ENCODE measurements at places on chromosomes 6 and 20.
A peak's percentile ranks its signal among the peaks of the same experiment; 100 is the strongest.

DNA sequence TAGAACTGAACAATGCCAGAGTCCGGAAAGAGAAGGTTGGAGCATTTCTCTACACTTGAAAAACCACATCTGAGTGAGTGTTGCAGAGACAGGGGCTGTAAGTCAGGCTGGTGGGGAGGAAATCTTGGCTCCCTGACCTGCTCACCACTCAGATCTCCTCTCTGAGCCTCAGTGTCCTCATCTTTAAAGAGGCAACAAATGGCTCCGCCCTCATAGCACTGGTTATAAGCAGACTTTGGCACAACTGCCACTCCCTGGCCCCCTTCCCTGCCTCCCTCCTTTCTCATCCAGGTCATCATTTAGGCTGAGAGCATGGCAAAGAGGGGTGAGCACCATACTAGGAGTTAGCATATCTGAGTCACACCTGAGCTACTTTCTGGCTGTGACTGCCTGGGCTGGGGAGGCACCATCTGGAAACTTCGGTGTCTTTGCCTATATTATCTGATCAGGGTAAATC, 10.6 kb downstream of the SIRPG start:
- DNase-seq: peak; percentile 45

- DNase-seq: no peak
Measured at GRCh38 chr6:170253226-170253909, 37.5 kb downstream of the DLL1 start.

- DNase-seq: no peak
Measured at GRCh38 chr20:48584391-48585060, 243.3 kb downstream of the PREX1 start.

- DNase-seq: peak; percentile 20
Measured at GRCh38 chr20:20712004-20712473, 405 bp downstream of the RALGAPA2 start.

DNA sequence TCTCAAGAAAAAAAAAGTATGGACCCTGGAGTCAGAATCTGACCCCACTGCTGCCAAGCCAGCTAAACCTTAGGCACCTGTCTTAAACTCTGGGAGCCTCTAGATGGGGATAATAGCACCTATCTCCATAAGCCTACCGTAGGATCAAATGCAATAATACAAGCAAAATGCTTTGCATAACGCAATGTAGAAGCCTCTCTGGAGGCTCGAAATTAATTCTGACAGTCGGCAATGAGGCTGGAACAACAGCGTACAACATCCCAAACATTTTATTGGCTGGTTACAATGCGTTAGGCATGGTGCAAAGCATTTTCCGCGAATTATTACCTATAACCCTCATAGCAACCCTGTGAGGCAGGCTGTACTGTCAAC, 521 bp downstream of the CDK5RAP1 start:
- no peak for DNase-seq

DNA sequence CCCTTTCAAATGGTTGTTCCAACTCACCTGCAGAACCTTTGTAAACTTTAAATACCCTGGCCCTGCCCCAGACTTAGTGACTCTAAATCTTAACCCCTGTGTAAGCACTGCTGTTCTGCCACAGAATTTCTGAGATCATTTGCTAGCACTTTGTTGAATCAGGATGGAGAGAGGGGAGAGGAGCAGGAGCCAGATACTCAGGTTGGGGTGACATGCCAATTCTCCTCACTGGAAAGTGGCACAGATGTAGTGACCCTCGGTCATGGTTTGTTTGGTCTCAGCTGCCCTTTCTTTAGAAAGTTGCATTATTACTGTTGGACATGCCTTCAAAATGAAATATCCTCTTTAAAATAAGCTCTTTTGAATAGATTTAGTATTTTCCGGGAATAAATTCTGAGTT, 168.0 kb downstream of the ZFAND3 start:
- DNase-seq: no peak

DNA sequence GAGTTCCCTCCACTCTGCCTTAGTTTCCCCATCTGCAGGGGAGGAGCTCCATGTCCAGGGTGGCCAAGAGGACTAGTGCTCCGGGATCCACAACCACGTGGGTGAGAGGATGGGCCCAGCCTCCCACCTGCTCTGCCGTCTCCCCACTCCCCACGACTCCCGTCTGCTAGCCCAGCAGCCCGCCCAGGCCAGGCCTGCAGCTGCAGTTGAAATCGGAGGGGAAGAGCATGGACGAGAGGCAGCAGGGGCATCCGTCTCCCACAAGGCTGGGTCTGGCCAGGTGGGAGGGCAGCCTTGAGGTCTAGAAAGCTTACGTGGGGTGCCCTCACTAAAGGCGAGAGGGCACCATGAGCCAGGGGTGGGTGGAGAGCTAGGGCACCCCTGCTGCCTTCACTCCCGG, 8.6 kb downstream of the NOL4L start:
- DNase-seq: no peak

DNA sequence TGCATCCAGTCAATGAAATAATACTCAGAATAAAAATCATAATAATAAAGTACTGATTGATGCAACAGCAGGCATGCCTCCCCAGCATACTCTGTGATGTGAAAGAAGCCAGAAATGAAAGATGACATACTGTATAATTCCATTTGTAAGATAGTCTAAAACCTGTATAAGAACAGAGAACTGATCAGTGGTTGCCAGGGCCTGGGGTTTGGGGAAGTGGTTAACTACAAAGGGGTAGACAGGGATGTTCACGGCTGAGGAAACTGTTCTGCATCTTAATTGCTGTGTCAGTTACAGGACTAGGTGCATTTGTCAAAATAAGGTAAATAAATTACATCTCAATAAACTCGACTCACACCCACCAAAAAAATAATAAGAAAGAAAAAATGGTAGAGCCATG, 81.3 kb upstream of the BMP2 start:
- DNase-seq: no peak

DNA sequence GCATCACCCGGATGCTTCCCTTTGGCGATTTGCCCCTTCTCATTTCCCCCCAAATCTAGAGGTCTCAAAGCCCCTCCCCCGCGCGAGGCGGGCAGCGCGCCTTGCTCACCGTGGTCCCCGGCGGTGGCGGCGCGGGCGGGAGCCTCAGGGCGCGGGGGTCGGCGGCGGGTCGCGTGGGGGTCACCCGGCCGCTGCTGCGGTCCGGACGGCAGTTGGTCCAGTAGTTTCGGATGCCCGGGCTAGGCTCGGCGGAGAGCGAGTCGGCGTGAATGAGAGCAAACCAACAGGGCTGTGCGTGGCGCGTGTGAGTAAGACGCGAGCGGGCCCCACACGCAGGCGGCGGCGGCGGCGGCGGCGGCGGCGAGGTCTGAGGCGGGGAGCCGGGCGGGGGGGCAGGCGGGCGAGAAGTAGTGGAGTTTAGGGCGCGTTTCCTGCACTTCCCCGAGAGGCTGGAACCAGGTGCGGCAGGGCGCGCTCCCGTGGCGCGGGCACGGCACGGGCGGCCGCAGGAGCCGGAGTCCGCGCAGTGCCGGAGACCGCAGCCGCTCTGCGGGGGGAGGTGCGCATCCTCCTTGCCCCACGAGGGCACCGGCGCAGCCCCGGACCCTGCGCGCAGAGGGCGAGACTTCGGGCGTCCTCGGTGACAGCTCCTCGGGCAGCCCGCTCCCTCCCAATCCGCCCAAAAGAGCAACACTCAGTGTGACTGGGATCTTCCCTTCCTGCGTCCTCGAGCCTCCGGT, 567 bp downstream of the HS3ST5 start:
- DNase-seq: no peak
